ENCODE measurements at places on chromosomes 11 and 22.

GRCh38 chr11:11966826-11967668 lies 41.4 kb downstream of the DKK3 start:
- DNase-seq: peak; percentile 85

- peak; percentile 91 for DNase-seq
Measured at GRCh38 chr11:14643697-14644225, at the start of gene PDE3B. Gene PDE3B (plus strand): TSS chr11:14643804. CDS start chr11:14644076, 272 bp downstream.

GRCh38 chr11:120025606-120026335 lies 112.1 kb downstream of the TRIM29 start:
- no peak for DNase-seq

- peak; percentile 99 for DNase-seq
Measured at GRCh38 chr11:95068549-95068948, 1.8 kb downstream of the SRSF8 start.

DNA sequence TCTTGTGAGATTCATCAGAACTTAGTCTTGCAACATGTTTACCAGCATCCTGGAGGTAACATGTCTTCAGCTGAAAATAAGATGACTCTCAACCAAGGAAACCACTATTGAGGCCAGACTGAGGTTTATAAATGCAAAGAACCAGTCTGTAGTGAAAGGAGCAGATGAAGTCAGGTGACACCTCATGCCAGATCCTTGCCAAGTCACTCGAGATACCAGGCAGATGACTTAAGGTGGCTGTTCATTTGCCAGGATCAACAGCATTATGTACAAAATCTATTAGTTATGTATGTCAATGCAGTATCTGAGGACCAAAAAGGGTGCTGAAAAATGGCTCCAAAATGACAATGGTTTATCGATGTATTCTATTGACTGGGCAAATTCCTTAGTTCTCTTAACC lies 100.0 kb upstream of the SOX6 start:
- no peak for DNase-seq

All from SK-N-DZ (cell line).